ENCODE measurements at places on chromosomes 2 and 18. TPM values are rescaled to one million over a fixed set of nuclear protein-coding genes. Genes with fewer than 3 reads are reported as not detected.

DAW1 gene
- not detected for total RNA-seq

SGPP2 gene
- not detected for total RNA-seq

MARCHF4 gene
- not detected for total RNA-seq

ALPG gene
- not detected for total RNA-seq
